Activated T-helper 1 cell treated with anti-CD3 and anti-CD28 coated beads, Interleukin-12 subunit alpha, Interleukin-12 subunit beta, Interleukin-2, Interleukin-4 antibody, amounts not matched to agents 30 ng/mL and 10 ng/mL and 1 ng/mL, durations not matched to agents 14 hours and 24 hours and 36 hours (primary cell): ENCODE measurements at places on chromosomes 7 and 10. TPM values are rescaled to one million over a fixed set of nuclear protein-coding genes. Genes with fewer than 3 reads are reported as not detected.

The UCN3 gene
- total RNA-seq: not detected in 2 replicates

The CLDN3 gene
- not detected in 2 replicates for total RNA-seq

The SLC29A3 gene
- total RNA-seq: 6.6 and 6.8 TPM in 2 replicates

The PTPRZ1 gene
- not detected in 2 replicates for total RNA-seq

The SEC31B gene
- 42.3 and 50.5 TPM in 2 replicates for total RNA-seq

DNA sequence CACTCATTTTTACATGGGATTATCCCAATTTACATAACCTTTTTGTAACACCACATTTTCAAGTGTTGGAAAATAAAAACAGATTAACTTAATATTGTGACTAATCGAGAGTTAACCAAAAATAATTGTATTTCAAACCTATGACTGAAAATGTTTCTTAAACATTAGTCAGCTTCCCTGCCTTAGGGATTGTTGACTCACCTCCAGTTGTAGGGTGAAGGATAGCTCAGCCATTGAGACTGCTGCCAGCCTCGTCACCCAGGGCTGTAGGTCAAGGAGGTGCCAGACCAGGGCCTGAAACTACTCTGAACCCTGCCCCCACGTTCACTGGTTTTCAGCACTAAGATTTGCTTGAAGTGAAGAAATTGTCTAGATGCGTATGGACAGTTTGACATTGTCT, 351.2 kb downstream of the GFRA1 start:
- DNase-seq: no peak
- no peaks in the 10 kb centered on the region for H3K36me3 ChIP-seq
- no peaks in the 10 kb centered on the region for H3K27me3 ChIP-seq
- no peak overlapping the region for H3K27ac ChIP-seq
- no peak overlapping the region for H3K4me3 ChIP-seq

GRCh38 chr7:24978843-24979469, 1.0 kb downstream of the OSBPL3 start:
- H3K36me3 ChIP-seq: peaks cover 36% of the 10 kb centered on the region
- no peak for DNase-seq
- peaks cover 2% of the 10 kb centered on the region for H3K27me3 ChIP-seq
- peak overlapping the region; percentile 96 for H3K4me3 ChIP-seq
- peaks cover 69% of the 10 kb centered on the region for H3K4me1 ChIP-seq

DNA sequence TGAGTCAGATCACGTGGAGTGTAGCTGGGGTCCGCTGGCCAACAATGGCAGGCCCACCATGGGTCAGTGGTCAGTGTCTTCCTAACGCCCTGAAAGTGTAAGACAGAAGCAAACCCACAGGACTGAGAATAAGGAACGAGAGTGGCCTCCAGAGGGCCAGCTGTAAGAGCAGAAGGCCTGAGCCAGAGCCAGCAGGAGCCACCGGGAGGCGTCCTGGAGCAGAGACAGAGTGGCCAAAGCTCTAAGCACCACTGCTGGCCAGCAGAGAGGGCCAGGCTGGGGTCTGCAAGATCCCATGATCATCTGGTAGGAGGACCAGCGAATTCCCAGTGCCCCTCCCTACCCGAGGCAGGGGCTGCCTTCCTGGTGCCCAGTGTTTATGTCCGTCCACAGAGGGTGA, 9.2 kb downstream of the CCDC201 start:
- no peak for DNase-seq
- H3K4me3 ChIP-seq: no peak overlapping the region
- H3K27ac ChIP-seq: no peak overlapping the region
- no peaks in the 10 kb centered on the region for H3K36me3 ChIP-seq
- no peaks in the 10 kb centered on the region for H3K27me3 ChIP-seq
- H3K4me1 ChIP-seq: no peaks in the 10 kb centered on the region

- peaks cover 1% of the 10 kb centered on the region for H3K36me3 ChIP-seq
- no peak for DNase-seq
- H3K4me1 ChIP-seq: peaks cover 38% of the 10 kb centered on the region
- no peak overlapping the region for H3K27ac ChIP-seq
- H3K4me3 ChIP-seq: no peak overlapping the region
- H3K27me3 ChIP-seq: no peaks in the 10 kb centered on the region
Measured at GRCh38 chr10:50603151-50603850, 20.5 kb downstream of the SGMS1 start.

GRCh38 chr10:96791902-96792301, 40.2 kb upstream of the LCOR start:
- no peak for DNase-seq
- H3K4me1 ChIP-seq: no peaks in the 10 kb centered on the region
- peaks cover 5% of the 10 kb centered on the region for H3K27me3 ChIP-seq
- H3K4me3 ChIP-seq: no peak overlapping the region
- H3K36me3 ChIP-seq: no peaks in the 10 kb centered on the region

- H3K4me1 ChIP-seq: no peaks in the 10 kb centered on the region
- no peaks in the 10 kb centered on the region for H3K36me3 ChIP-seq
- no peak for DNase-seq
- H3K4me3 ChIP-seq: no peak overlapping the region
Measured at GRCh38 chr10:24010436-24010970, 198.4 kb upstream of the KIAA1217 start.

DNA sequence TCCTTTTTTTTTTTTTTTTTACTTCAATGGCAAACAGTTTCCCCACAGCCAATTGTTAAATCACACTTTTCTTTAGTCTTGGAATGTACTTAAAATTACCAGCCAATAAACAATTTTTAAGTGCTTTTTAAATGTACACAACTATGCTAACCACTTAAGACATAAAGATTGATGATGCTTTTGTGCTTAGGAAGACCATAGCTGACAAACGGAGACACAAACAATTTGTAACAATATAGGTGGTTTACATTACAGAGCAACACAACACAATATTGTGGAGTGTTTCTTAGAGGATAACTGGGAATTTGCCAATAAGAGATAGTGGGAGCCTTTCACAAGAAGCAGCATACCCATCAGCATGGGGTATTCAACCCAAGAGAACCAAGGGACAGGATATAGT, 798.5 kb upstream of the IGFBP3 start:
- no peaks in the 10 kb centered on the region for H3K4me1 ChIP-seq
- no peak for DNase-seq
- no peaks in the 10 kb centered on the region for H3K36me3 ChIP-seq
- H3K4me3 ChIP-seq: no peak overlapping the region
- H3K27me3 ChIP-seq: no peaks in the 10 kb centered on the region
- H3K27ac ChIP-seq: no peak overlapping the region

GRCh38 chr7:27174874-27175625, 930 bp upstream of the HOXA10 start:
- DNase-seq: no peak
- peaks cover 62% of the 10 kb centered on the region for H3K27me3 ChIP-seq
- no peak overlapping the region for H3K4me3 ChIP-seq
- H3K36me3 ChIP-seq: peaks cover 2% of the 10 kb centered on the region
- H3K4me1 ChIP-seq: peaks cover 17% of the 10 kb centered on the region

GRCh38 chr10:110625356-110625894, 18.7 kb upstream of the RBM20 start:
- H3K4me1 ChIP-seq: no peaks in the 10 kb centered on the region
- H3K27me3 ChIP-seq: peaks cover 10% of the 10 kb centered on the region
- H3K4me3 ChIP-seq: no peak overlapping the region
- H3K36me3 ChIP-seq: no peaks in the 10 kb centered on the region
- no peak overlapping the region for H3K27ac ChIP-seq

DNA sequence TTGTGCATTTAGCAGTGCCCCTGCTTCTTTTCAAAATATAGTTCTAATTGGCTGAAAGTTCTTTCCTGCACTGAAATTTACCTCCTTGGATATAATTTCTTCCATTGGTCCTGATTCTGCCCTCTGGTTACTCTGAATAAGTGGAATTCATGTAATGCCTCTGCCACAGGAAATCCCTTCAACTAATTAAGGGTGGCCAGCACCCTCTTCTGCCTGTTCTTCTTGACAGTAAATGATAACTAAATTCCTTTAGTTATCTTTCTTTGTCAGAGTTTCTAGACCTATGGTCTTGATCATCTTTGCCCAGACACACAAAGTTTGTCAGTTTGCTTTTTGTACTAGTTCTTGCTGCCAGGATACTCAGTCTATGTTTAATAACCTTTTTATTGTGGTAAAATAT, 40.2 kb downstream of the PRKCQ start:
- peaks cover 85% of the 10 kb centered on the region for H3K4me1 ChIP-seq
- H3K27ac ChIP-seq: peak overlapping the region; percentile 7
- H3K27me3 ChIP-seq: no peaks in the 10 kb centered on the region
- no peak overlapping the region for H3K4me3 ChIP-seq
- DNase-seq: no peak

DNA sequence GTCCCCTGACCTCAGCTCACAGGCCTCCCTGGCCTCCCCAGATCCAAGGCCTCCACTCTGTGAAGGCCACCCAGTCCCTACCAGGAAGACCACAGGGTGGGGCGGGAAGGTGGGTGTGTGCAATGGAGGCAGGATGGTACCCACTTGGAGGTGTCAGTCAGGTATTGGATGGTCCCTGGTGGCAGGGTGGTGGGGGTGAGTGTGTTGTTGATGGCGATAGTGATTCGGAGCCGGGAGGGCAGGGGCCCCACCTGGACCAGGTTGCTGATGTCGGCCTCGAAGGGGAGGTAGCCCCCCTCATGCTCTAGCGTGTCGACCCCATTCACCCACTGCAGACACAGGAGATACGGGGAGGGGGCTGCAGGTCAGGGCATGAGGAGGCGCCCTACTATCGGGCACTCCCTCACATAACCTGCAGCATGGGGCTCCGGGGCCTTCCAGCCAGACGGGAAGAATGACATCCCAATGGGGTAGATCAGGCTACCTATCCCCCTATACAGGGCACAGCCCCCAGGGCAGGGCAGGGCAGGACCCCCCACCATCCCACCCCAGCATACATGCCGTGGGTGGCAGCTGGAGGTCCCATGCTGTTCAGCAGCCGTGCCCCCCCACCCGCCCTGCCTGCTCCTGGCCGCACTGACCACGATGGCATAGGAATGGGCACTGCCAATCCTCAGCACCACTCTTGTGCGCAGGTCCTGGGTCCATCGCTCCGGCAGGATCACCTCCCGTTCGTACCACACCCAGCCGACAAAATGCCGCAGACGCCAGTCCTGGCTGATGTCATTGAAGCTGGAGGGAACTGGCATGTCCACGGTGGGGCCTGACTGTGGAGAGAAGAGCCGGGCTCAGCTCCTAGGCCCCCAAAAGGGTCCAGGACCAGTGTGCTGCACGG, 2.2 kb downstream of the GUSB start:
- peak overlapping the region; percentile 90 for H3K27ac ChIP-seq
- H3K4me1 ChIP-seq: peaks cover 7% of the 10 kb centered on the region
- DNase-seq: no peak
- peak overlapping the region; percentile 87 for H3K4me3 ChIP-seq
- peaks cover 11% of the 10 kb centered on the region for H3K36me3 ChIP-seq

- peaks cover 6% of the 10 kb centered on the region for H3K27me3 ChIP-seq
- no peak overlapping the region for H3K27ac ChIP-seq
- H3K4me3 ChIP-seq: no peak overlapping the region
- no peaks in the 10 kb centered on the region for H3K36me3 ChIP-seq
- no peak for DNase-seq
Measured at GRCh38 chr10:96236876-96237275, 34.5 kb downstream of the BLNK start.

- no peak overlapping the region for H3K4me3 ChIP-seq
- no peaks in the 10 kb centered on the region for H3K36me3 ChIP-seq
- no peak for DNase-seq
- no peak overlapping the region for H3K27ac ChIP-seq
Measured at GRCh38 chr7:128274884-128275603, 34.0 kb downstream of the LEP start.

- no peak for DNase-seq
- no peaks in the 10 kb centered on the region for H3K4me1 ChIP-seq
- H3K4me3 ChIP-seq: no peak overlapping the region
- peaks cover 9% of the 10 kb centered on the region for H3K27me3 ChIP-seq
- H3K36me3 ChIP-seq: no peaks in the 10 kb centered on the region
- no peak overlapping the region for H3K27ac ChIP-seq
Measured at GRCh38 chr10:122331615-122332446, 42.7 kb upstream of the PLEKHA1 start.

DNA sequence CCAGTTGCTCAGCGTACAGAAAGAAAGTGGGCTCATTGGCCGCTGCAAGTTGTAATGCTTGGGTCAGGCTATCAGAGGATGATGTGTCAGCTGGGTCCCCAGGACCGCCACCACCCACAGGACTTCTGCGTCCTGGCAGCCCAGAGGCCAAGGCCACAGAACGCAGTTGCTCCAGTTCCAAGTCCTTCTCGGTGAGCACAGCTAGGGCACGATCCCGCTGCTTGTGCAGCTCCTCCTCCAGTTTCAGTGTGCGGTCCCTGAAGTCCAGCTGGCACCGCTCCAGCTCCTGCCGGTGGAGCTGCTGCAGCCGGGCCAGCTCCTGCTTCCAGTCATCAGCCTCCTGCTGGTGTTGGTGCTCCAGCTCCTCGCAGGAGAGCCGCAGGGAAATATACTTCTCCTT, 3.0 kb downstream of the GCC1 start:
- peaks cover 55% of the 10 kb centered on the region for H3K36me3 ChIP-seq
- DNase-seq: no peak
- no peak overlapping the region for H3K27ac ChIP-seq
- no peaks in the 10 kb centered on the region for H3K27me3 ChIP-seq
- H3K4me3 ChIP-seq: no peak overlapping the region

- no peaks in the 10 kb centered on the region for H3K36me3 ChIP-seq
- no peak for DNase-seq
- no peak overlapping the region for H3K27ac ChIP-seq
- H3K4me3 ChIP-seq: no peak overlapping the region
Measured at GRCh38 chr7:33079763-33080690, 17.5 kb upstream of the NT5C3A start.

DNA sequence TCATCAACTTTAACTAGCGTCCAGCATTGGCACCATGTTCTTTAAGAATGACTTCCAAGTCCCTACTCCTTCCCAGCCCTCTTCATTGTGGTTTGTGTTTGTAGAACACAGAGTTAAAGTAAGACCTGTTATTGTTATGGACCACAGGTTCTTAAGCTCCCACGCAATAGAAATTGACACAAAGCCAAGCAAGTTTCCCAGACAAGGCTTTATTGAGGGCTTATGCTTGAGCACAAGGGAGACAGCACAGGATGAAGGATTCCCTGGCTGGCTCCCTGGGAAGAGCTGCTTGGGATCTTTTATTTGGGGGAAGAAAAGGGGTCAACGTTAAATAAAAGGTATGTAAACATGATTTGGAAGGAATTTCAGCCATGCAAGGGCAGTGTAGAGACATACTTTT, 44.3 kb upstream of the PRKCQ start:
- peaks cover 37% of the 10 kb centered on the region for H3K4me1 ChIP-seq
- no peak overlapping the region for H3K4me3 ChIP-seq
- no peaks in the 10 kb centered on the region for H3K27me3 ChIP-seq
- no peak overlapping the region for H3K27ac ChIP-seq
- peaks cover 31% of the 10 kb centered on the region for H3K36me3 ChIP-seq

DNA sequence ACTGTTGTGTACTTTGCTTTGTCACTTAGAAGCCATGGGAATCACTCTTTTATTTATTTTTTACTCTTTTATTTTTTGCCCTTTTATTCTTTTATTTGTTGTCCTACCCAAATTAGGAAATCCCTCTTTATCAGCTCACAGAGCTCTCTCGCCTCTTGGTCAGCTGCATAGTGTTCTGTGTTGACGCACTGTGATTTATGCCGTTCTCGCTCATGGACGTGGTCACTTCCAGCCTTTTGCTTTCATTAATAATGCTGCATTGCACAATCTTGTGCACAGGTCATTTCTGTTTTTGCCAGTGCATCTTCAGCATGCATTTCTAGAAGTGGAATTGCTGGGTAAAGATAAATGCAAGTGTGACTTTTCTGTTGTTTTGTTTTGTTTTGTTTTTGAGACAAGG, 42.3 kb downstream of the FBH1 start:
- H3K36me3 ChIP-seq: peaks cover 40% of the 10 kb centered on the region
- no peak overlapping the region for H3K27ac ChIP-seq
- no peak overlapping the region for H3K4me3 ChIP-seq
- H3K4me1 ChIP-seq: no peaks in the 10 kb centered on the region
- H3K27me3 ChIP-seq: no peaks in the 10 kb centered on the region
- no peak for DNase-seq

GRCh38 chr10:112949875-112950507, at the start of gene TCF7L2:
Gene TCF7L2, plus strand, starts transcription at chr10:112950247. Its CDS starts 510 bp downstream, at chr10:112950757.
- peak; percentile 6 for DNase-seq
- H3K27me3 ChIP-seq: peaks cover 67% of the 10 kb centered on the region
- H3K4me1 ChIP-seq: peaks cover 32% of the 10 kb centered on the region
- H3K27ac ChIP-seq: peak within 1 kb of the TSS; percentile 72
- H3K36me3 ChIP-seq: no peaks in the 10 kb centered on the region
- H3K4me3 ChIP-seq: peak within 1 kb of the TSS; percentile 87
